Hematopoietic multipotent progenitor cell (in vitro differentiated cells): ENCODE measurements at places on chromosomes 16 and 17. TPM values are rescaled to one million over a fixed set of nuclear protein-coding genes. Genes with fewer than 3 reads are reported as not detected.

DNA sequence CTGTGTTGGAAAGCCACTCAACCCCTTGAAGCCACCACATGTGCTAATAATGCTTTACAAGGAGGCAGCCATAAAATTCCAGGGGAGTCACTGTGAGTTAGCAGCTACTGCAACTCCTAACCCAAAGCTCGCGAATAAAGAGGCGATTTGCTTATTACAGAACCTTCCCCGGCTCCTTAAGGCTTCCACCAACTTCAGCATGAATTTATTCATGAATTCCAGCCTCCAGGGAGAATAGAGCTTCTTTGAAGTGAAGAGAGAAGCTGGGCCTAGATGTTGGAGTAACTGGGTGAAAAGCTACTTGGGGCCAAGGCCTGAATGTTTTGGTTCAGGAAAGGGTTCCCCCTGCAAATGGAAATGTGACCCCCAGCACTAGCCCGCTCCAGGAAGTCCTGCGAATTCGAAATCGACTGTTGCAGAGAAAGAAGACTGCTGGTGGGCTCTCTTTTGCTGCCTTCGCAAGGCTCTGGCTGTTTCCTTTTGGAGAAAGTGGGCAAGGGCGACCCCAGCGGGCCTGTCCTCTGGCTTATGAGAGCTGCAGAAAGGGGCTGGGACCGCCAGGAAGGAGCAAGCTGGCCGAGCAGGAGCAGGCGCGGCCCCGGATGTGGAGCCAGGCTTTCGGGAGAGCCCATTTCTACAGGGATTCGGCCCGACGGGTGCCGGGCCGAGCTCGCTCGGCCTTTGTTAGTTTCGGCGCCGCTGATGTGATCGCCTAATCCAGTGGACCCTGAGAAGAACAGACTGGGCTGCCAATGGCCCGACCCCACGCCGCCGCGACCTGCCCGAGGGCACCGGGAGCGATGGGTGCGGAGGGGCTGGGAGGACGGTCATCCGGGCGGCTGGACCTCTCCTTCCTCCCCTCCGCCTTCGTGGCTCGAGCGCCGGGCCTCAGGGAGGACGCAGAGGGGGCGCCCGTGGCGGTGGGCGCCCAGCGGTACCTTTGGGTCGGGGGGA lies 7.6 kb downstream of the CBX8 start:
- no peak for DNase-seq

GRCh38 chr16:5024632-5025031 lies 9.1 kb downstream of the NAGPA start:
- no peak for DNase-seq

DNA sequence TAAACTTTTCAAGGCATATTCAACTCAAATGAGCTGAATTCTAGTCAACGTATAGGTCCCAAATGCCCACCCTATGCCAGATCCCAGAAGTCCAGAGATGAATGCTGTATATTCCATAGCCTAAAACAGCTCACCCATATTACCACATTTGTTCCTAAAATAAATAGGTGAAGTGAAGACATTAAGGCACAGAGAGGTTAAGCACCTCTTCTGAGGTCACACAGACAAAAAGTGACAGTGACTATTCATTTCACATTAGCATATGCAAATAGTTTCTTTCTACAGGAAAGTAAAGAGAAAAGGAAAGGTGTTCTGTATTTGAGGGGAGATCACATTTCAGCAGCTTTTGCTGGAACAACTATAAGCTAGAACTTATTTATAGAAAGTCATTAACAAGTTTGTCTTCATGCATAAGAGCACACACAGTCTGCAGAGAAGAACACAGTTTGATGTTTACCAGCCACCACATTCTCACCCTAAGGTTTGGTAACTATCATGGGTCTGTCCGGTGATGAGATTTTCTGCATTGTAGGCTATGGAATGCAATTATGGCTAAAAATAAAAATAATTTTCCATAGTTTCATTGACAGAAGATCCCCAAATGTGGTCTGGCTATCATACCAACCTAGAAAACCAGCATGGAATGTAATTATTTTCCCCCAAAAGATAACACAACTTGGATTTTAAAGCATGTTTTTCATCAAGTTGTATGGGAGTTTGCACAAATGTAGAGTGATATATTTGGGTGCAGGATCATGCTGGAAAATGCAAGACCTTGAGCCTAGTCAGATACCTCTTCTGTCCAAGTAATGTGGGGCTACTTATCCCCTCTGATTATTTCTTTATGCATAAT lies 402.1 kb downstream of the UTP18 start:
- DNase-seq = no peak

DNA sequence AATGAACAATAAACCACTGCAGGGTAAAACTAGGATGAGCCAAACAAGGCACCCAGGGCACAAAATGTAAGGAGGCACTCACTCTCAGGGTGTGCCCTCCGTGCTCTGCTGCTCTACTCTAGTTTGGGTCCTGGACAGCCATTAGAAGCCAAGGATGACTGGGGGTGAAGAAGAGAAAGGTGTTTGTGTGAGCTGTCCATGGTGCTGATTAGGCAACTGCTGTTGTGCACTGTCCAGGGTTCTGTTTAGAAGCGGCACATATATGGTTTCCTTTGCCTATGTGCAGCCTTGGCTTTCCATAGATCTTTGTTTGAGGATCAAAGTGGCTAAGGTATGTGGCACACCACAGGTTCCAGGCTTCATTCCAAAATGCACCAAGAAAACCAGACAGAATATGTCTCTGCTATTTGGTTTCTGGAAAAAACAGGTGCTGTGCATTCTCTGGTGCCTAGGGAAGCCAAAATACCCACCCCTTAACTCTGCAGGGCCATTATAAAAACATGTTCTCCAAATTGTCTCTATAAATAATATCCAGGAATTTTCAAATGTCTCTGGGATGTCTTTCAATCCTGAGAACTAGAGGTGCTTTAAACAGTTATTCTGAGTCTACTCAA lies 123.5 kb downstream of the CBLN1 start:
- DNase-seq = peak; percentile 22

- no peak for DNase-seq
Observed at GRCh38 chr16:50744881-50745280, 3.0 kb downstream of the CYLD start.

GRCh38 chr16:2087748-2088631 lies 40.2 kb downstream of the TSC2 start:
- no peak for DNase-seq

GRCh38 chr16:8583732-8584131 lies 6.6 kb downstream of the TMEM114 start:
- DNase-seq = no peak

DNA sequence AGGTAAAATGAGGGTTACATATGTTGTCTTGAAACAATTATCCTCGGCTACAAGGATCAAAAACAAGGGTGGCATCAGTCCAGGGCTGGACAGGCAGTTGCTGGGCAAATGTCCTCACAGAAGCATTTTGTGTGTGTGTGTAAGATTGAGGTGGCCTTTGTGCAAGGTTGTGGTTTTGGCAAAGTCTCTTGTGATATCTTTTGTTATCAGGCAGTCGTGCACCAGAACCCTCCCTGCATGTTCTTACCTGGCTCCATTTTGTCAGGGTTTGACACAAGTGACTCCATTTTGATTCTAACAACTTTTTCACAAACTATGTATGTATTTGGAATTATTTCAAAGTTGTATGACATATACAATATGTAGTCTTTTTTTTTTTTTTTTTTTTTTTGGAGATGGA lies 20.0 kb downstream of the CHAD start:
- DNase-seq = no peak

- DNase-seq = no peak
Observed at GRCh38 chr16:12341423-12341822, 364.9 kb downstream of the SNX29 start.

GRCh38 chr17:59762049-59762823 lies 54.8 kb downstream of the VMP1 start:
- peak; percentile 53 for DNase-seq

- no peak for DNase-seq
Observed at GRCh38 chr16:79876332-79876730, 275.8 kb upstream of the MAF start.

GRCh38 chr17:63369233-63369632 lies 76.9 kb downstream of the CYB561 start:
- DNase-seq = no peak

DNA sequence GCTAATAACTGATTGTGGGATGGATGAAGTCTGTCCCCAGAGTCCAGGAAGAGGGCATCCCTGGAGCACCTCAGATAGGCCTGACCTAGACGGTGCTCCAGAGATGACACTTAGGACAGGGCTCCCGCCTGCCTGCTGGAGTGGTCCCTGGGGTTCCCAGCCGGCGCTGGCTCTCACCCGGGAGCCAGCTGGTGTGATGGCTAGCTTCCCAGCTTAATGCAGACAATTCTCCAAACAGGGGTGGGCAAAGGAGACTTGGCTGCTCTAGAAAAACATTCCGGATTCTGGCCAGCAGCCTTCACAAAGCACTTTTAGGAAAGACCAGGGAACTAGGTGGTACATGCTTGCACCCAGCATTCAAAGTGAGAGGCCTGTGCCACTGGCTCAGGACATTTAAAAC lies 18.6 kb downstream of the ACE start:
- DNase-seq = no peak

DNA sequence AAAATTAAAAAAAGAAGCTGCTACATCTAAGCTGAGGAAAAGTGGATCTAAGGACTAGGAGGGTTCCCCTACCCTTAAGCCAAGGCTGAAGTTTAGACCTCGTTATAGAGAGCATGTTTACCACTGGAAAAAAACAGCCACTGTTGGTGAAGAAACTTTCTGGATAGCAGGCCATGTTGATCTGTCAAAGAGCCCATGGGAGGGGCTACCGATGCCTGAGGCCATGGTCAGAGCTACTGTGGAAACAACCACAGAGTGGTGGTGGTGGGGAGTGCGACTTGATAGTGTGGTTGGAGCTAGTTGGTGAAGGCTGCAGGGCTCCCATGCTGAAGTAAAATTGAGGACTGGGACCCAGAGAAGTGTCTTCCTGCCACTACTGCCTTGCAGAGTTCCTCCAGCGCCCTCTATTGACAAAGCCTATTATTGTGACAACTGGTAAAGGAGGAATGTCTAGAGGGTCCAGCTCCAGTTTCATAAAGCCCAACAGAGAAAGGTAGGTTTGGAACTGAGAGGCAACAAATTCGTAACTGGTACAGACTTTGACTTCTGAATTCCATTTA lies 12.7 kb upstream of the FAM20A start:
- no peak for DNase-seq

GRCh38 chr17:67435122-67435521 lies 58.0 kb downstream of the PITPNC1 start:
- no peak for DNase-seq

GRCh38 chr16:16018705-16019104 lies 69.3 kb downstream of the ABCC1 start:
- no peak for DNase-seq

DNA sequence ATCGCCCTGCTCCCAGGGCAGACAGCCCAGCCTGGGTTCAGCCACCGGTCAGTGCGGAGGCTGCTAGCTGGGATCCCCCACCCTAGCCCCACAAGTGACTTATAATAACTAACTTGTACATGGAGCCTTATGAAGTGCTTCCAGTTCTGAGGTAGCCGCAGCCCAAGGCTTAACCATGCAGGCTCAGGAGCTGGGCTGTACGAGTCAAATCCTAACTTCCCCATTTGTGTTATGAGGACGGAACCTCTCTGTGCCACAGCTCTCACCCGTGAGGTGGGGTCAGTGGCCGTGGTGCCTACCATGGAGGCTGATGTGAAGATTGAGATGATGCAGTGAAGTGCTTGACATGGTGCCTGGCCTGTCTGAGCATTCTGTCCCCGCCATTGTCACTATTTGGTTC lies 27.8 kb upstream of the GOSR2 start:
- peak; percentile 50 for DNase-seq

DNA sequence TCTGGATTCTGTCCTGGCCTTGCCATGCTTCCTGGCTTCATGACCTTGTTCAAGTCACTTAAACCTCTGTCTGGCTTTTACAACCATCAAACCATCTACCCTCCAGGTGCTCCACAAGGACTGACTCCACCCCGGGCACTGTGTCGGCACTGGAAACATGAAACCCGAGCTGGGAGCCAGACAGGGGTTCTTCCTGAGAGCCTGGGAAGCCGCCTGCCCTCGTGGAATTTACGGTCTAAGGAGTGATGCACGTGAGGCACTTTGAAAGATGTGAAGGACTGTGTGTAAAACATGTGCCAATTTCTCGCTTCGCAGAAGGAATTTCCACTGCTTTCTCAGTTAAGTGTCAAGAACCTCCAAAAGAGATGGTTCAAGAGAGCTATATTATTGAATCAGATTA lies 11.6 kb downstream of the CDK5R1 start:
- no peak for DNase-seq

GRCh38 chr16:47644166-47644565 lies 183.0 kb downstream of the PHKB start:
- DNase-seq = no peak

DNA sequence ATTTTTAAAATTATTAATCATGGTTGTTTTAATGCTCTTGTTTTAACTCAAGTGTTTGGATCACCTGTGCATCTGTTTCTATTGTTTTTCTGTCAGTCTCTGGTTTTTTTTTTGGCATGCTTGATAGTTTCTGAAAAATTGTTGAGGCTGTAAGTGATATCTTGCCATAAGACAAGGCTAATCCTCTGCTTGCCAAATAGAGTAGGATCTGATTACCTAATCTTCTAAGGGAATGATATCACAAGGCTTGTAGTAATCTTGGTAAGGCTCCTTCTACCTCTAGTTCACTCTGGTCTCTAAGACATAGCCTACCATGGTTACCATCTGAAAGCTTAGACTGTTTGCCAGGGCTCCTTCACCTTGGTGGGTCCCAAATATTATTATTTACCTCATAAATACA lies 81.0 kb downstream of the ATF7IP2 start:
- DNase-seq = no peak

GRCh38 chr17:49715717-49716279 lies 8.0 kb upstream of the SLC35B1 start:
- DNase-seq = no peak

- no peak for DNase-seq
Observed at GRCh38 chr16:3606441-3606840, 5.0 kb downstream of the SLX4 start.

GRCh38 chr17:50708050-50709000 lies 611 bp upstream of the ANKRD40 start:
- DNase-seq = no peak

DNA sequence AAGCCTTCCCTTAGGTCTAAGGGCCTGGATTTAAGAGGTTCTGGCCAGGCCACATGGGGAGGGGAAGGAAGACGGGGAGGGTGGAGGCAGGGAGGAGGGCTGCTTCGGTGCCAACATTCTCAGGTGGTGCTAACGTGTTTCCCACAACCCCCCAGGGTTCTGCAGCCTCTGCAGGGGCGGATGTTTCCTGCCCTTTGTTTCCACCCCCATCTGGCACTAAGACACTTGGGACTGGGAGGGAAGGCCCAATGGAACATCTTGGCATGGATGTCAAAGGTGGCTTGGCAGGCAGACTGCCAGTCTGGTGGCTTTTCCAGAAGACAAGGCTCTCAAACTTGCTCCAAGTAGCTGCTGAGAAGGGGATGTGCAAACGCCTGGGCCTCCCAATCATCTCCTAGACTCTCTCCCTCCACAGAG lies 12.7 kb downstream of the HIC1 start:
- no peak for DNase-seq

CDH11 gene
- total RNA-seq = under 0.01 TPM

CCL2 gene
- under 0.01 TPM for total RNA-seq

C17orf107 gene
- 18.3 TPM for total RNA-seq

KCNH6 gene
- not detected for total RNA-seq

GLYR1 gene
- total RNA-seq = 39.6 TPM

TMEM114 gene
- not detected for total RNA-seq

TBC1D3G gene
- not detected for total RNA-seq

NATD1 gene
- total RNA-seq = 8.6 TPM

CX3CL1 gene
- total RNA-seq = under 0.01 TPM

GRIN2A gene
- under 0.01 TPM for total RNA-seq

UTS2R gene
- not detected for total RNA-seq

GALR2 gene
- total RNA-seq = 0.27 TPM

PDE6G gene
- 14.8 TPM for total RNA-seq
